ENCODE measurements at places on chromosomes 11 and 22.
A peak's percentile ranks its signal among the peaks of the same experiment; 100 is the strongest.

- no peak for DNase-seq
Observed at GRCh38 chr22:46082633-46083032, 67.7 kb upstream of the PPARA start.

DNA sequence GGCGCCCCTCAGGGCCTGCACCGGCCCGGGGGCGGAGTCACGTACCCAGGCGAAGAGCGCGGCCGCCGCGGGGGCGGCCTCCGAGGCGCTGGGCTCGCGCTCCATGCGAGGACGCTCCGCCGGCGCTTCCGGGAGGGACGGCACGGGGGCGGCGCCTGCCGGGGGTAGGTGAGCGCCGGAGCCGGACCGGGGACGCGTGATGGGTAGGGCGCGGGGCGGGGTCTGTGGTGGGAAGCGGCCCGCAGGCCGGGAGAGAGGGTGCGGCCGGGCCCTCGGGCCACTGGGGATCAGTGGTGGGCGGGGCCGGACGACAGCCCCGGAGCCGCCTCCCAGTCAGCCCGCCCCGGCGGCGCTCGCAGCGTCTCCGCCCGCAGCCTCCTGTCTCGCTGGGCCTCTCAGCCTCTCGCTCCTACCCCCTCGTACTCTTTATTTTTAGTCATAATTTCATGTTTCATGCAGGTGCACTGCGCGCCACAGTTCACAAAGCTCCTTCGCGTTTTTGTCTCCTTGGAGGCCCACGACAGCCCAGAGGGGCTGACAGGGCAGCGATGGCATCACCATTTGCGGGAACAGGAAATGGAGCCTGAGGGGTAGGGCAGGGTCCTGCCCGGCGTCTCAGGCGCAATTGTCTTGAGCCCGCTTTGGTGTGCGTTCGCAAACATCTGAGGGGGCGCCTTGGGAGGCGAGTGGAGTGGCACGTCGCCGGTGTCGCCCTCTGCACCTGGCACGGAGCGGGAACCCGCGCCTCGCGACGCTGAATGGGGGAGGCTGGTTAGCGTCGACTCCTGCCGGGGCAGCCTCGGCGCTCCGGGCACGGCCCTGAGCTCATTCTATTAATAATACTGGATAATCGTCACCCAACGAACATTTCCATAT lies at the start of gene SERGEF:
TSS of gene SERGEF (minus strand) at position 142 of the 876 bp plus-strand sequence. CDS start at position 105, 37 bp downstream.
- DNase-seq: peak; percentile 91

GRCh38 chr22:43217285-43218030 lies 30.5 kb upstream of the TTLL12 start:
- DNase-seq: no peak

DNA sequence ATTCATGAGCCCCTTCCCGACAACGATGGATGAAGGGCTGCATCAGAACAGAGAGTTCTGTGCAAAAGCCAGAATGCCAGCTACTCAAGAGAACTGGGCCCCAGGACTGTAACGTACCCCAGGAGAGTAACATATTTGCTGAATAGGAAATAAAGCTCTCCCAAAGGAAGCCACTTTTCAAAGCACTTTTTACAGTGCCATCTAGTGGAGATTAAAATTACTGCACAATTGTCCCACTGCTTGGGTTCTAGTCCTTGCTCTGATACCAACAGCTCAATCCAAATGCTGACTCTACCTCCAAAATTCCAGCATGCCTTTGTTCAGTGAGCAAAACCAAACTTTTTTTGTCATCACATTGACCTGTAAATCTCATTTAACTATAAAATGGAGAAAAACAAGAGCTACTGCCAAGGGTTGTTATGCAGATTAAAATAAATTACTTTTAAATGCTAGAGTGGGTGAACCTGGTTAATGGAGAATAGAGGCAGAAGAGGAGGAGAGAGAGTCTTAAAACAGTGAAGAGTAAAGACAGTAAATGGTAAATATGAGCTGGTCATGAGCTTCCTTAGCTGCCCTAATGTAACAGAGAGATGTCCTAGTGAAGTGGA lies 87.6 kb upstream of the FSHB start:
- DNase-seq: peak; percentile 44

DNA sequence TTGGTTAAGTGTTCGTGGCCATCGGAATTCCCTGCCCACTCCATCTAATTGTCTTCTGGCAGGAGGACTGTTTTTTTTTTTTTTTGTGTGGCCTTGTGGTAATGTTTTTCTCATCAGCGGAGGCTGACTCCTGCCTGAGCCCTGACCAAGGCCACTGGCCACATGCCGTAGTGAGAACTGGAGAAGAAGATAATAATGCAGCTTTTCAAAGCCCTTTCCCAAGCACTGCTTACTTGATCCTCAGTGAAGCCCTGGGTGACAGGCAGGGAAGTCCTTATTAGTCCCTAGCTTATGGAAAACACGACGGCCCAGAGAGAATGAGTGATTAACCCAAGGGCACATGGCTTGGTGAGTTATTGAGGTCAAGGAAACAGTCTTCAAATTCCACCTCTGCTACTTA lies 71.2 kb downstream of the ADM start:
- DNase-seq: no peak

DNA sequence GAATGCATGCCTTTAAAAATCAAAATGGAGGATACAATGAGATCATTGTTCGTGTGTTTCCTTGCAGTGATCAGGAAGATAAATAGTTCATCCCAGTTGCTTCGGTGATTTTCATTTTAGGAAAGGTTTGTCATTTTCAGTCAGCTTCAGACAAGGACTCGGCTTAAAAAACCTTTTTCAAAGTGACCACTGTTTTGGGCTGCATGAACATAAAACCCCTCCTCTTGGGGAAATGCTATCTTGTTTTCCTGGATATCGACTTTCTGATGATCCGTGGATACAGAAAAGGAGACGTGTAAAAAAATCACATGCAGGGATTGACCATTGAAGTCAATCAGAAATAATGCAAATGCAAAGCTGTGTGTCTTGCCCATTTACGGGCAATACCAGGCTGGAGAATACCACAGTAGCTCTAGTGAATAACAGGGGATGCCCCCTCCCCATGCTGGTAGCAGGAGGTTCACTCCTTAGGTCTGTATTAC lies 146.8 kb downstream of the MAML2 start:
- no peak for DNase-seq

GRCh38 chr22:48037618-48038017 lies 1275.2 kb downstream of the TBC1D22A start:
- no peak for DNase-seq

GRCh38 chr11:64524534-64525042 lies 66.4 kb upstream of the SLC22A12 start:
- no peak for DNase-seq
